Fibroblast of skin of abdomen (primary cell): ENCODE measurements at places on chromosomes 3 and 15.

GRCh38 chr15:69957175-69957574 is 140.5 kb downstream of the TLE3 start:
- DNase-seq: no peak

DNA sequence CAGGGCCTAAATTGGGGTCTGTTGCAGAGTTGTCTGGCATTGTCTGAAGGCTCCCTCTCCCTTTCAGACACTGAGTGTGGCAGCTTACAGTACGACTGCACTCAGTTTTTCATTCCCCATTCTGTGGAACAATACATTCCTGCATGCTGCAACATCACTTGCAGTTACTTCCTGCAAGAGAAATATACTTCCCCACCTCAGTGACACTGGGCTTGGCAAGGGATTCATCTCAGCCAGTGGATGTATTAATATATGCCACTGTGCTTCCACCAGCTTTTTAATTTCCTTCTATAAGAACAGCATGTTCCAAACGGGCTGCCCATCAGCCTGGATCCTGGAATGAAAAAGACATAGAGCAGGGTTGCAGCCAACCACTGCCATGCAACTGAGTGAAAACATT is 23.1 kb downstream of the B3GALNT1 start:
- DNase-seq: no peak

DNA sequence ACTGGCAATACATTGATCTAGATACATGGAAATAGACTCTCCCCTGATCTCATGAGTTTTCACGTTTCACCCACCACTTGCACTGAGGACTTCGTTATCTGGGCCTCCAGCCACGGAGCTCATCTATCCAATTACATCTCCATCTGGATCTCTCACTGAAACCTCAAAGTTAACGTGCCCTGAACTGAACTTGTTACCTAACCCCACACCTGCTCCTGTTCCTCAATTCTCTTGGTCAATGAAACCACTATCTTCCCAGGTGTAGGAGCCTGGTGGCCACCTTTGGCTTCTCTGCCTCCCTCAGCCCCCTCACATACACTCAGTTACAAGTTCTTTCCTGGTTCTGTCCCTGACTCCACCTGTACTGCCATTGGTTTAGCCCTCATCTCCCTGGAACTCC is 9.7 kb downstream of the DGKG start:
- no peak for DNase-seq

DNA sequence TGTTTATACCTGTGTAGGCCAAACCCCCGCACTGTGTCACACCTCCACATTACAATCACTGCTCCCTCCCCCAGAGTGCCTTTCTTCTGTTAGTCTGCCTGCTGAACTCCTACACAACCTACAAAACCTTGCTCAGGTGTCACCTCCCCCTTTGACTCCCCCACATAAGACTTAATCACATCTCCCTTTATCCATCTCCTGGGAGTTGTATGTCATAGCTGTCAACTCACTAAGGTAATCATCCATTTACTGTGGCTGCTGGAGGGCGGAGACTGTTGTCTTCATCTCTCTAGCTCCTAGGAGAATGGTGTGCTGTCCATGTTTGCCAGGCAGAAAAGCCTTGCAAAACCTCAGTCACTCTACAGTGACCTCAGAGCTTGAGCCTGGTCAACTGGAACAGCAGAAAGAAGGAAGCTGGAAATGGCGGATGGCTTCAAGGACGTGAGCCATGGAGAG is 43.8 kb downstream of the ZNF710 start:
- DNase-seq: no peak

DNA sequence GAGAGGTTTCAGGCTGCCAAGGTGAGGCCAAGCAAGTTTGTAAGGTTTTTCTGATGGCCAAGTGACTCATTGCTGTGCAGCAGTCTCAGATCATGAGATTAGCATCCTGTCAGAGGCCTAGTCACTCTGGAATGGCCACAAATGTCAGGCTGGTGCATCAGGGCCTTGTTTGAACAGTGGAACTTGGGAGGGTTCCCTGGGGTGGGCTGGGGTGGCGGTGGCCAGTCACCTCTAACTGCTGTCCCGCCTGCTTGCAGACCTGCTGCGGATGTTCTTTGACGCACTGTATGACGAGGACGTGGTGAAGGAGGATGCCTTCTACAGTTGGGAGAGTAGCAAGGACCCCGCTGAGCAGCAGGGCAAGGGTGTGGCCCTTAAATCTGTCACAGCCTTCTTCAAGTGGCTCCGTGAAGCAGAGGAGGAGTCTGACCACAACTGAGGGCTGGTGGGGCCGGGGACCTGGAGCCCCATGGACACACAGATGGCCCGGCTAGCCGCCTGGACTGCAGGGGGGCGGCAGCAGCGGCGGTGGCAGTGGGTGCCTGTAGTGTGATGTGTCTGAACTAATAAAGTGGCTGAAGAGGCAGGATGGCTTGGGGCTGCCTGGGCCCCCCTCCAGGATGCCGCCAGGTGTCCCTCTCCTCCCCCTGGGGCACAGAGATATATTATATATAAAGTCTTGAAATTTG is 2.8 kb upstream of the FAM131A start:
- DNase-seq: peak; percentile 51

GRCh38 chr3:128617270-128617556 is 33.4 kb downstream of the RPN1 start:
- no peak for DNase-seq

- DNase-seq: no peak
Observed at GRCh38 chr3:187951452-187952190, 202.3 kb upstream of the LPP start.

DNA sequence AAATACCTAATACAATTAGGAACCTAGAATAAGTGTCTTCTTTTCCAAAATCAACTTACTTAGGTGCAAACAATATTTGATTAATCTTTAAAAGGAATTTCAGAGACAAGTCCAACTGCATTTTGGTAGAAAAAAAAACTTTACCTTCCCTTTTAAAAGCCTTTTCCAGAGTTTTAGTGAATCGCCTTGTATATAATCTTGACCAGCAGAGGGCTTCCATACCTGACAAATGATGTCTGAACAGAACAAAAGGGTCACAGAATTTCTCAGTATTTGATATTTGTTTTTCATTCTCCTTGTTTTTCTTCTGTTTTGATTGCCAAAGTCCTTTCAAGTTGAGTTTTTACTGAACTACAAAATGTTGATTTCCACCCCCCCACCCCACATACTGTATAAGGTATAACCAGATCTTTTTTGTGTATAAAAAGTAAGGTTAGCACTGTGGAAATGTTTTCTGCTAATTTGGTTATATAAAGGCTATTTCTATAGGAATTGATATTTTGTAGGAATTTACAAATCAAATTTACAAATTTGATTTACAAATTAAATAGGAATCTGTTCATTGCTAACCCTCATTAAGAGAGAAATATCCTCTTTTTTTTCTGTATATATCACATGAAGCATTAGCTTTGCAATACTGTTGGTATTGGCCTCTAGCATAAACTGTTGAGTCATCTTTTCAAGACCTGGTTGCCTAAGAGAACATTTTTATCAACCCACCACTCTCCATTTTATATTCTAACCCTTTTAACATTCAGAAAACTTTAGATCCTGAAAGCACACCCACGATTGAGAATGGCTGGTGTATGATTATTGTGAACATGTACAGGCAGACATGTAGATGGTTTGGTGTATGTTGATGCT is 464.1 kb upstream of the RARB start:
- peak; percentile 39 for DNase-seq

DNA sequence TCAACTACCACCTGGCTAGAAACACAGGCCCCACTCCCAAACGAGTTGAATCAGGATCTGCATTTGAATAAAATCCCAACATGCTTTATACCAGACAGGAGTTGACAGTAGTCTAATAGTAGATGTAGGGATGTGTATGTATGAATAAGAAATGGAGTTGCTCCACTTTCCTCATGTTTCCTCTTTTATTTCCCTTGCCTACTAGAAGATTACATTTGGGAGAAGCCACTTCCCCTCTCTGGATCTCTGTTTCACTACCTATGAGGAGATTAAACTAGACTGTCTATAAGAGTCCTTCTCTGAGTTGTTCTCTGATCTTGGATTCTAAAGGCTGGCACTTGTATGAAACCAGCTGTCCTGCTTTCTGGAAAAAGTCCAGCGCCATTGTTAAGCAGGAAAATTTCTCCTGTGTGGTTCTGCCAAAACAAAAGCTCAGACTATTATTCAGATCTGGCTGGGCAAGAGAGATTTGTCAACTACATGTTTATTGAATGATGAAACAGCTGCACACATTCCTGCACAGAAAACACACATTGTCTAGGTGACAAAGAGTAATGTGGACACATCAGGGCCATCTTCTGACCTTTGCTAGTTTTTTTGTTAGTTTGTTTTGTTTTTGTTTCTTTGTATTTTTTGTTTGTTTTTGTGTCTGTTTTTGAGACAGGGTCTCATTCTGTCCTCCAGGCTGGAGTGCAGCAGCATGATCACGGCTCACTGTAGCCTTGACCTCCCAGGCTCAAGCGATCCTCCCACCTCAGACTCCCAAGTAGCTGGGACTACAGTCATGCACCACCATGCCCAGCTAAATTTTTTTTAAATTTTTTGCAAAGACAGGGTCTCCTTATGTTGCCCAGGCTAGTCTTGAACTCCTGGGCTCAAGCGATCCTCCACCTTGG is 29.9 kb downstream of the ACP3 start:
- DNase-seq: peak; percentile 39

- no peak for DNase-seq
Observed at GRCh38 chr15:23483821-23484299, 36.8 kb upstream of the GOLGA6L2 start.

- DNase-seq: no peak
Observed at GRCh38 chr3:44039006-44039405, 202.7 kb upstream of the TOPAZ1 start.

DNA sequence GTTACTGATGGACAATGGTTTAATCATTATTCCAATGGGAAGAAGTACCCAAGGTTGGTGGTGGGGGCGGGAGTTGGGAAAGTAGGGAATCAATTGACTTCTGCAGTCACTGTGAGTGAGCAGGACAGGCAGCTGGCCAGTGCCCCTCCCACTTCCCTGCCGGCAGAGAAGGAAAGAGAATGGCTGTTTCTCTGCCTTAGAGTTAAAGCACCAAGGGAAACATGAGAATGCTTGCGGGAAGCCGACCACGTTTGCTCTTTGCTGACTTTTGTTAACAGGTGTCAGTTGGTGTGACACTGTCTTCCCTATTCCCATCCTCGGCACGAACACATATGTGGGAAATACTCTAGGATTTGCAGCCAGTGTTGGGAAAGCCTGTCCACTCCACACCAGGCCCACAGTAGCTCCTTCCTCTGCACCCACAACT is 33.5 kb upstream of the MFSD1 start:
- peak; percentile 40 for DNase-seq

DNA sequence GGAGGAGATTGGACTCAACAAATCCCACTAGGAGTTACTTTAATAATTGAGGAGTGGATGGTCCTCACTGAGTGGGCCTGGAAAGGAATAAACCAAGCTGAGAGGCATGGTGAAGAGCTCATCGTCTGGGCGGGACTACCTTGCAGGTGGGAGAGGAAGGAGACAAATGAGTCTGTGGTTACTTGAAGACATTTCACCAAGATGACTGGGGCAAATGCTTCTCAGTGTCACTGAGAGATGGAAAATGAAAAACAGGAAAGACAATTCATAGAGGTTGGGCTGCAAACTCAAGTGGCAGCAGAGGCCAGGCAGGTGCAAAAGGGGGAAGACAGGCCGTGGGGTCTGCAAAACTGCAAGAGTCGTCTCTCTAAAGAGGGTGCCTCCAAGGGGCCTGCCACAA is 1.5 kb upstream of the ARHGAP31 start:
- DNase-seq: no peak

GRCh38 chr3:112667599-112667998 is 26.7 kb upstream of the CCDC80 start:
- no peak for DNase-seq

GRCh38 chr15:40511472-40512133 is 40.8 kb downstream of the CHST14 start:
- no peak for DNase-seq

DNA sequence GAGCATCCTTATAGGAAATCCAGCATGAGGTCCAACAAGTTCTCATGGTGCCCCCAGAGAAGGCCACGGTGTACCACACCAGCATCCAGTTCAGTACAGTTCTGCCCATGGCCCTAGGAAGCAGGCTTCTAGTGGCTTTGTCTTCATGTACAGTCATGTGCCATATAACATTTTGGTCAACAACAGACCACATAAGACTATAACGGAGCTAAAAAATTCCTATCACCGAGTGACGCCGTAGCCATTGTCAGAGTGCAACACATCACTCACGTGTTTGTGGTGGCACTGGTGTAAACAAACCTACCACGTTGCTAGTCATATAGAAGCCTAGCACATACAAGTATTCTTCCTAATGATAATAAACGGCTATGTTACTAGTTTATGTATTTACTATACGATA is 209.0 kb downstream of the ARRDC4 start:
- no peak for DNase-seq

DNA sequence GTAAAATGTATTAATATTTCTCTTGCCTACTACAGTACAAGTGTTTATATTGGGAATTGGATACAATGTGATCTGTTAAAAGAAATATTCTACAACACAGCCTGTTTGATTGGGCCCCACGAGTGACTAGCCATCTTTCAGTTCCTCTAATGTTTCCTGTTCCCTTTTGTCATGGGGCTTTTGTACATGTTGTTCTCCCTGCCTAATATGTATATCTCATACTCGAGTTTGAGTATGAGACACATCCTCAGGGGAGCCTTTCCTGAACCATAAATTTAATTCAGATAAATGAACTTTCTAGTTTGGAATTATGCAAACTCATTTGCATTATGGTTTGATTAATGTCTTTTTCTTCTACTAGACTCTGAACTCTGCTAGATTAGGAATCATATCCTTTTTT is 65.5 kb downstream of the MEF2A start:
- no peak for DNase-seq
